8988T (cell line): ENCODE measurements at places on chromosomes 16 and 17.

DNA sequence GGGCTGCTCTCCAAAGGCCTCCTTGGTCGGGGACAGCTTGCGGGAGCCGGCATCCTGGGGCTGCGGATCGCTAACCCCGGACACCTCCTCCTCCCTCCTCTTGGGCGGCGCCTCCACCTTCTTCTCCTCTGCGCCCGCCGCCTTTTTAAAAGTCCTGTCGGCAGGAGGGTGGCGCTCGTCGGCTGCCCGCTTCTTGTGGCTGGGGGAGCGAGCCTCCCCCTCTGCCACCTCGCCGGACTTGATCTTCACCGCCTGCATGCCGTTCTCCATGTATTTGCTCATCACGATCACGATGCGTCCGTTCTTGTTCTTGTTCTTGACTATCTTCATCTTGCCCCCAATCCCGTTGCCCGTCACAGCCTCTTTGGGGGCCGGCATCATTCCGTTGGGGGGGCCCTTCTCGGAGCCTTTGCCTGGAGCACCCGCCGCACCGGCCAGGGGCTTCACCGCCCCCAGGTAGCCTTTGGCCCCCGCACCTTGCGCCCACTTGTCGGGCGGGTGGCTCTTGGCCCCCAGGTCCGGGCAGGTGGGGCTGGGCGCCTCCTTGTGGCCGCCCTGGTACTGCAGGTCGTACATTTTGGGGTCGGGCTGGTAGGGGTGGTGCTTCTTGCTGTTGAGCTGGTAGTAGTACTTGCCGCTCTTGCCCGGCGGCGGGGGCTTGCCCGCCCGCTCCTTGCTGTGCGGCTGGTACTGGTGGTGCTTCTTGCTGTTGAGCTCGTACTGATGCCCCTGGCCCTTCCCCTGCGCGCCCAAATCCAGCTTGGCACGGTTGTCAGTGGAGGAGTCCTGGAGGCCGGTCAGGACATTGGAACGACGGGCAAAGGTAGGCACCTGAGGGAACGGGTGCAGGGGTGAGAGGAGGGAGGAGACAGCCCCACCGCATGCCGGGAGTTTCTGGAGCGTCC is 4.4 kb downstream of the CBX4 start:
- DNase-seq = peak; percentile 78

GRCh38 chr17:33335491-33336173 is 42.5 kb upstream of the ASIC2 start:
- DNase-seq = no peak

- no peak for DNase-seq
Observed at GRCh38 chr17:7047566-7047965, 3.7 kb upstream of the SLC16A11 start.

DNA sequence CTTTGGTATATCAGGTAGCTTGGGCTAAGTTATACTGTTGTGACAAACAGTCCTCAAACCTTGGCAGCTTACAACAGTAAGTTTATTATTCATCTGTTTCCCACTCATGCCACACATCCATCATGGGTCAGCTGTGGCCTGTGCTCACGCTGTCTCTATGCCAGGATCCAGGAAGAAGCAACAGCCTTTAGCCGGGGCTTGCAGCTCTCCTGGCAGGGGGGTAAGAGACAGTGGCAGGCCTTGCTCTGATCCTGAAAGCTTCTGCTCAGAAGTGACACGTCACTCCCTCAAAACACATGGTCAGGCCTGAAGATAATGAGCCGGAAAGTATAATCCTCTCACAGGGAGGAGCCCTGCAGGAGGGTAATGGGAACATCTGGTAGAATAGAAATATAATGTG is 377.6 kb downstream of the CPPED1 start:
- no peak for DNase-seq

- no peak for DNase-seq
Observed at GRCh38 chr17:50891577-50891989, 25.4 kb upstream of the TOB1 start.

DNA sequence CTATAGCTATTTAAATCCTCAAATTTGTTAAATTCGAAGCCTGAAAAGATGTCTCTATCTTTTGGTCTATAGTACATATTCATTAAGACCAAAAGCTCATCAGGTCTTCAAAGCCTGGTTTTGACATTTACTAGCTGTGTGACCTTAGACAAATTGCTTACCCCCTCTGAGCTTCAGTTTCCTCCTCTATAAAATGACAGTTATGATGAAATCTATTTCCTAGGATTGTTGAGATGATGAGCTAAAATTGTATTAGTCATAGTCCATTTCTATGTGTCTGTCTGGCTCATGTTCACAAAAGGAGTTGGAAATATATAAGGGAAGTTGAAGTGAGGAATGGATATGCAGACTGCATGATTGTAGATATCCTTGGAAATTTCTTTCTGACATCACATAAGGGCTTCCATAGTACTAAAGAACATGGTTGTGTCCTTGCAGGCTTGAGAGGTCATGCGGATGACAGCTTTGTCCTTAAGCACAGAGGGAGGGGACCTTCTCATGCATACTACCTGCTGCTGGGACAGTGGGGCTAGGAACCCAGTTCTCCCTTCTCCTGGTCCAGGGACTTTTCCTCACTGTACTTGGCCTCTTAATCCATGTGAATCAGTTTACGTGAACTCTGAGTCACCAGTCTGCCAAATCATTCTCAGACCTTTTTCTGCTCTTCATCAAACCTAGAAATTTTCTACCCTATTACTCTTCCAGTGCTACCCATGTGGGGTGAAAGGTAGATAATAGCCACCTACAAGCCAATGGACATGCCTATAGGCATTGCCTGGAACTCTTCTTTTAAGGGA is 487.5 kb upstream of the SALL1 start:
- DNase-seq = no peak

GRCh38 chr16:23949630-23950290 is 114.0 kb downstream of the PRKCB start:
- DNase-seq = no peak

GRCh38 chr17:43427362-43428043 is 28.7 kb downstream of the ARL4D start:
- DNase-seq = no peak

GRCh38 chr17:1104222-1104621 is 75.6 kb downstream of the ABR start:
- no peak for DNase-seq

GRCh38 chr16:88863426-88863825 is 3.0 kb downstream of the PABPN1L start:
- no peak for DNase-seq

- DNase-seq = peak; percentile 58
Observed at GRCh38 chr17:58531661-58532554, 17.5 kb upstream of the MTMR4 start.
